ENCODE measurements at places on chromosomes 5 and 9.

DNA sequence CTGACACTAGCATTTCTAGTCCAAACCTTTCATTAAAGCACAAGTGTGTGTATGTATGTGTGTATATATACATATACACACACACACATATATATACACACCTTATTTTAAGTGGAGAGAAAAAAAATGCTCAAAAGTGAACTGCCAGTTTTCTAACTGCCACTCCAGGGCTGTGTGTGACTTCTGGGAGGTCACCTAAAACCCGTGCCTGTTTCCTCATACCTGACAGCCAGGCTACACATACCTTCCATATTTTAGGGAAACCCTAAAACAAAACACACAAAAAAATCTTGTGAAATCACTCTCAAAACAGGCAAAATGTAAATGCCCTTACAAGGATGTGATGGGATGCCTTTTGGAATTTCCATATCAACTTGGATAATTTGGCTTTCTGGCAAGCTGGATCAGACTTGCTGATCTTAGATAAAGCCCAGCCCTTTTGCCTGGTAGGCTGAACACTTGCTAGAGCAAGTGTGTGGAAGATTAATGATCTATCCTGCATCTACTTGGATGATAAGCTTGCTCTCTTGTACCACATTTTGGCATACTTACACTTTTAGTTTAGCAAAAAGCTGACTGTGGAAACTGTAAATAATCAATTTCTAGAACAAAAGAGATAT is 127.8 kb downstream of the GNAQ start:
- DNase-seq, result no peak

DNA sequence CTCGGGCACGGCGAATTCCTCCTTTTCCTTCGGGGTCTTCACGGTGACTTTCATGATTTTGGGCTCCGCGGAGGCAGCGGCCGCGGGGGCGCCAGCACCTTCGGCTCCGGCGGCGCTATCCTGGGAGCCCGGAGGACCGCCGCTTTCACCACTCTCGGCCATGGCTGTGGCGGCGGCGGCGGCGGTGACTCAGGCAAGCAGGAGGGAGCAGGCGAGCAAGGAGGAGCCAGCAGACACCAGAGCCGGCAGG is 315 bp downstream of the UBQLN1 start:
- DNase-seq, result peak; percentile 88

DNA sequence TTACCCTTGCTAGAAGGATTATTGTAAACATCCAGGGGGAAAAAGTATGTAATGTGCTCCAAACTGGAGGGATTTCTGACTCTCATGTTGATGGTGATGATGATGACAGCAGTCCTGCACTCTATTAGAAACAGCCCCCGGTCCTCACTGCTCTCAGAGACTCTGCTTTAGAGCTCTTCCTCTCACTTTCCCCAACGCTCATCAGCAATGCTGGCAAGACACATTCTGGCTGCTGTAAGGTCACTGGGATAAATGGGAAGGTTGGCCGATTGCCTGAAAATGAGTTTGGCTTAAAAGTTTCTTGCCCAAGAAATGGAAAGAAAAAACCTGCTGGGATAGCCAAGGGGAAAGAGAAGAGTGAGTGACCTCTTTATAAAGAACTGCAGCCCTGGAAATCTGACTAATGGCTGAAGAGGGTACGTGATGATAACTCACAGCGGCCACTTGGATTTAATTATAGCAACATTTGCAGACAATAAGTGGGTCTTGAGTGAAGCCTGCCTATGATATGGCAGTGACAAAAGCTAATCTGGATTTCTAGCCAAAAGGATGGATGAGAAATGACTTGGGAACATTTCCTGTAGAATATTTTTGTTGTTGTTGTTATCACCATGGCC is 235.8 kb downstream of the TMEM38B start:
- DNase-seq, result no peak

DNA sequence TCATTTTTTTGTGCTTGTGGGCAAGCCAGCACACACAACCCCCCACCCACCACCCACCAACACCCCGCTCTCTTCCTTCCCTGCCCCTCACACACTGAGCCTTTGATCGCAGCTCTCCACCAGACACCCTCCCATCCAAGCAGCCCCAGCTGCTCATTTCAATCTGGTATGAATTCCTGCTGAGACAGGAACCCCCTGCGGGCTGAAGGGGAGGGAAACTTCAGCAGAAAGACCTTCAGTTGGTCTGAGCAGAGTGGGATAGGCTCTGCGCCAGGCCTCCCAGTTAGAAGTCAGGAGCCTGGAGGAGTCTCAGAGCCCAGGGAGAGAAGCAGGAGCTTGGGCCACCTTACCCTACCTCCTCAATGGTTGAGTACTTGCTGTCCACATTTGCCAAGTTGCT is 7.2 kb downstream of the PCDHGC5 start:
- DNase-seq, result no peak

DNA sequence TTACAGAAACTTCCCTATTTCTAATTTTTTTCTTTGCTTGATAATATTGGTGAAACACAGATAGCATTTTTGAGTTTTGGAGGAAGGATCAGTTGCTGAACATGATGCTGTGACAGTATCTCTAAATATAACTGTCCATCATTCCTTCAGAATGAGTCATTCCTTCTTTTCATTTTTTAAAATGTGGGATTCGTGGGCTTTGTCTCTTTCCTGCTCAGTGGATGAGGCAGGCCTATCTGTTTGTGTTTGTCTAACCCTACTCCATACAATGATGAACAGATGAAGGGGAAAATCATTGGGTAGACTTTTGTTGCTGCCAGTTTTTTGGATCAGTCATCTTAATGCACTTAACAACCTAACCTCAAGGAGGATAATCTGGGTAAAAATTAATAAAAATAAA is 15.7 kb upstream of the OR13C8 start:
- peak; percentile 35 for DNase-seq

- DNase-seq, result peak; percentile 63
These were observed 5.0 kb downstream of the ENTPD8 start for GRCh38 chr9:137435980-137436760.

- DNase-seq, result no peak
These were observed 78.7 kb upstream of the SH3PXD2B start for GRCh38 chr5:172533058-172533398.

GRCh38 chr9:14768405-14769229 is 46.1 kb upstream of the CER1 start:
- DNase-seq, result peak; percentile 34

DNA sequence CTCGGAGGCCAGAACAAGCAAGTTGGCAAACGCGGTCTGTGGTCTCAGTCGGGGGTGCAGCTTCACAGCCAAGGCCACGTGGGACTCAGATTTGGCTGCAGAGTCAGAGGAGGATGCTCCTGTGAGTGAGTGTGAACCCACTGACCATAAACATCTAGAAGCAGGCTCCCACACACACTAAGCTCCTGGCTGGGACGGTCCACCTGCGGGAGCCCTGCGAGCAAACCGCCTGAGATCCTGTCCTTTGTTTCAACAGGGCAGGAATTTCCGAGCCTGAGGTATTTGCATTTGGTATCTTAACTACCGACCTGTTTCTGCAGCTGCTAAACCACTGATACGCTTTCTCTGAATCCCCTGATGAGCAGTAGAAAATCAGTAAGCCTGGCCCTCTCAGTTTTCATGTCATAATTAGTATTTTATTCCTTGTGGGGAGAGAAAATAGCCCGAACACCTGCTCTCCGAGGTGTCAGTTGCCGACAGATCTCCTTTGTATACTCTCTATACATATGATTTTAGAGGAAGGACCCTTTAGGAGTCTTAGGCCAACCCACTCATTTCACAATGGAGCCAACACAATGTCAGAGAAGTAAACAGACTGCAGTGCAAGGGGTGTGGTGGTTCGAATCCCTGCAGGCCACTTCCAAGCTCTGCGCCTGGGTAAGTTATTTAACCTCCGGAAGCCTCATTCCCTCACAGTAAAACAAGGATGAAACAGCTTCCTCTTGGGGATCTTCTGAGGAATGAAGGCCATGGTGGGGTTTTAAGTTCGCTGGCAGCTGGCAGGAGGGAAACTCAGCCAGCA is 40.9 kb upstream of the PWWP2A start:
- no peak for DNase-seq

DNA sequence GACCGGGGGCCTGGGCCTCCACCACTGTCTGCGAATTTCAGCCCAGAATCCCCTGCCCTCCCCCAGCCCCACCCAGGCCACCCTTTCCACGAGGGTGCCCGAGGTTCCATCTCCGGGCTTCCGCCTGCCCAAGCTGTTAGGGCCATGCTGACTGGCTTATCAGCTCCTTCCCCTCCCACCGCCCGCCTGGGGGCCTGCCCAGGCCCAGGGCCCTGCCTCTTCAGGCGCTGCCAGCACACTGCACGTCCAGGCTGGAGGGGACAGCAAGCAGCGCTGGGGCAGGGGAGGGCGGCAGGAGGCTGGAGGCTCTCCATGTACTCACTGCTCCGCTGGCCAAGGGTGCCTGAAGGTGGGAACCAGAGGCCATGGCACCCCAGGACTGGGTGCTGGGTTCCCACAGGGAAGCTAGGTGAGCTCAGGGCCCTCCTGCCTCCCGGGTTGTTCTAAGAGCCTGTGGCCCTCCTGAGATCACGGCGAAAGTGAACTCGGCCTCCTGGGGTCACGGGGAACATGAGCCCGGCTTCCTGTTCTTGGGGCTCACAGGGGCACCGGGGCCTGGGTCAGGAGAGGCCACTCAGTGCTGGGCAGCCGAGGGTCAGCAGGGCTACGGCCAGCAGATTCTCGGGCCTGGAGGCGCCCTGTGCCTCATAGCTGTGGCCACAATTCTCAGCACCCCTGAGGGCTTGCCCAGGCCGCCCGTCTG is 57.7 kb upstream of the EGFL7 start:
- DNase-seq, result no peak

GRCh38 chr5:164636456-164636855 is 1131.0 kb downstream of the MAT2B start:
- DNase-seq, result no peak

GRCh38 chr5:38420691-38421390 is 135.6 kb downstream of the LIFR start:
- DNase-seq, result peak; percentile 56

GRCh38 chr9:135083241-135083810 is 4.1 kb upstream of the OLFM1 start:
- DNase-seq, result no peak

DNA sequence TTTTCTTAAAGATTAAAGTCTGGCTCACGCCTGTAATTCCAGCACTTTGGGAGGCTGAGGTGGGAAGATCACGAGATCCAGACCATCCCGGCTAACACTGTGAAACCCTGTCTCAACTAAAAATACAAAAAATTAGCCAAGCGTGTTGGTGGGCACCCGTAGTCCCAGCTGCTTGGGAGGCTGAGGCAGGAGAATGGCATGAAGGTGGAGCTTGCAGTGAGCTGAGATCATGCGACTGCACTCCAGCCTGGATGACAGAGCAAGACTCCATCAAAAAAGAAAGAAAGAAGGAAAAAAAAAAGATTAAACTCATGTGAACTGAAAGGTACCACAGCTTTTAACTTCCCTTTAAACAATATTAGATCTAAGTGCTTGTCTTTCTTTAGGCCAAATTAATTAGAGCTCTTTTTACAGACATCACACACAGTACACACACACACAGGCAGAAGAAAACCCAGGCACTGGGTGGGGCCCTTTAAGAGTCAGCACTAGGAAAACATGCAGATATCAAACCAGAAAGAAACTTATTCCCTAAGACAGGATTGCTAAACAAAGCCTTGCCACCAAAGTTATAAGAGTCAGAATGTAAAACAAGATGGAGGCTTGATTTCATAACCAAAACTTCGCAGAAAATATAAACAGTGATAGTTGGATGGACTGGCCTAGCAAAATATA is 29.3 kb upstream of the UHRF2 start:
- peak; percentile 57 for DNase-seq

DNA sequence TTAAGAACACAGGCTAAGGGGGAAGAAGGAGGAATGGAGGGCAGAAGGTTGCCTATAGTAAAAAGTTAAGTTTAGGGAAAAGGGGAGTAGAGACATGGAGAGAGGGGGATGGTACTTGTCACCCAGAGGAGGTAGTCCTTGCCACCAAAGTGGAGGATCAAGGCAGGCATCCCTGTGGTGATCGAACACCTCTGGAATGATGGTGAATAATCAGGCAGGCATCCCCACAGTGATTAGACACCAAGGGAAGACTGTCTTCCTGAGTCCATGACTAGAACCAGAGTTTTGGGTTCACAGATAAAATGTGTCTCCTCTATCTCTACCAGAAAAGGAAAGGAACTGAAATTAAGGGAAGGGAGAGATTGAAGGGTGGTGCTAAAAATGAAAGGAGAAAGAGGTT is 19.2 kb upstream of the HMGCS1 start:
- peak; percentile 16 for DNase-seq

DNA sequence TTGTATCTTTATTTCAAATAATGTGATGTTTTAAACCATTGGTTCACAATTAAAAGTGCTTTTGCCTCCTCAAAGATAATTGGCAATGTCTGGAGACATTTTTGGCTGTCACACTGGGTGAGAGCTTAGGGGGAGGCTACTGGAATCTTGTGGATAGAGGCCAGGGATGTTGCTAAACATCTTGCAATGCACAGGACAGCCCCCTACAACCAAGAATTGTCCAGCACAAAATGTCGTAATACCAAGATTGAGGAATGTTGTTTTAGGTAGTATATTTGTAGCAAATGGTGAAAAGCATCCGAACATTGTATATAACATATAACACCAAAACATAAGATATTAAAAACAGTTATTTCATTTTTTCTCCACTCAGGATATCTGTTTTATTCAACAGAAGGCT is 99.8 kb downstream of the SLC44A1 start:
- no peak for DNase-seq

- DNase-seq, result no peak
These were observed 2.5 kb downstream of the MAPK9 start for GRCh38 chr5:180289433-180289832.

GRCh38 chr5:179254638-179255271 is 90.5 kb downstream of the ADAMTS2 start:
- no peak for DNase-seq

DNA sequence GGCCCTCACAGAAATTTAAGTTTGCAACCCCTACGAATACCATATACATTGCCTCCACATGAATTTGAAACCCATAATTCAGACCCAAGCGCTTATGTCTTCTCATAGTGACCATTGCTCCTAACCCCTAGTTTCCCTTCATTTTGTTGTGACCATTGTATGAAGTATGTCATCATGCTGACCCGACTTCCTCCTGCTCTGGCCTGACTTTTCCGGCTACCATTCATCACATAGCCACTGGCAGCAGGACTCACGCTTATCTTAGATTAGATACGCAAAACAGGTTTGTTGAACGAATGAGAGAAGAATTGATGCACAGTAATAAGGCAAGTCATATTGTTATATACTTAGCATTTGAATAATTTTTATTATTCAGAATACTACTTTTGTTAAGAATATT is 345.4 kb downstream of the FBXL17 start:
- no peak for DNase-seq

- DNase-seq, result no peak
These were observed 21.5 kb upstream of the PRDM12 start for GRCh38 chr9:130642926-130643325.

GRCh38 chr5:180873615-180874520 is 12.8 kb upstream of the ZFP62 start:
- peak; percentile 4 for DNase-seq

All from foreskin fibroblast (primary cell).